ENCODE measurements at places on chromosomes 4 and X. TPM values are rescaled to one million over a fixed set of nuclear protein-coding genes. Genes with fewer than 3 reads are reported as not detected.
A peak's percentile ranks its signal among the peaks of the same experiment; 100 is the strongest.

The SSX2B gene
- total RNA-seq = not detected

The SPON2 gene
- total RNA-seq = 7.0 TPM

The TBC1D14 gene
- total RNA-seq = 26.5 TPM

The TRMT10A gene
- 9.1 TPM for total RNA-seq

The TMSB15C gene
- total RNA-seq = 5.4 TPM

GRCh38 chr4:74397748-74398426 lies 32.9 kb downstream of the EREG start:
- DNase-seq = no peak
- H3K4me3 ChIP-seq = peak overlapping the region; percentile 92
- H3K27ac ChIP-seq = peak overlapping the region; percentile 95

GRCh38 chrX:45601052-45601451 lies 400.4 kb upstream of the DIPK2B start:
- H3K27me3 ChIP-seq = peaks cover 30% of the 10 kb centered on the region
- no peaks in the 10 kb centered on the region for H3K36me3 ChIP-seq
- no peaks in the 10 kb centered on the region for H3K4me1 ChIP-seq
- DNase-seq = no peak

DNA sequence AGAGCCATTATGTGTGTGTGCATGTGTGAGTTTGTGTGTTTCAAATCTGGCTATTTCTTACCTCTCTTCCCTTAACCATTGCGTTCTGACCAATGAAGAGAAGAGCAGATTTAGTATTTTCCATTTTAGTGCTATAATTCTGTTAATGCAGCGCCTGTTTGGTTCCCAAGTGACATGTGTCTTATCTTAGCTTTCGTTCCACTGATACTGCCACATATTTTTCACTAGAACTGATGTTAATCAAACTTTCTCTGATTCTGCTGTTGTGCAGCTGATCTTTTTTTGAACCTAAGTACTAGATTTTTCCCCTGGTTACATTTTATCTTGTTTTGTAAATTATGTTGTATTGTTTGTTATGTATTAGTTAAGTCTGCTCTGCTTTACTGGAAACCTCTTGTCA lies 152.9 kb upstream of the MID1 start:
- no peaks in the 10 kb centered on the region for H3K36me3 ChIP-seq
- no peak overlapping the region for H3K4me3 ChIP-seq
- H3K27ac ChIP-seq = no peak overlapping the region
- H3K4me1 ChIP-seq = no peaks in the 10 kb centered on the region
- peaks cover 11% of the 10 kb centered on the region for H3K27me3 ChIP-seq

DNA sequence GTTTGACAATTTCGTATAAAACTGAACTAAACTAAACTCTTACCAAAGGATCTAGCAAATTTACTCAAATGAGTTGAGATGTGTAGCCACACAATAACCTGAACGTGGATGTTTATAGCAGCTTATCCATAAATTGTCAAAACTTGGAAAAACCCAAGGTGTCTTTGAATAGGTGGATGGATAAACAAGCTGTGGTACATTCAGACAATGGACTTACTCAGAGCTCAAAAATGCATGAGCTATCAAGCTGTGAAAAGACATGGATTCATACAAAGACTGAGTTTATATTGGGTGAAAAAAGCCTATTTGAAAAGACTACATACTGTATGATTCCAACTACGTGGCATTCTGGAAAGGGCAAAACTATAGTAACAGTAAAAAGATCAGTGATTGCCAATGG lies 69.5 kb downstream of the LARP1B start:
- no peak overlapping the region for H3K4me3 ChIP-seq
- DNase-seq = no peak
- no peak overlapping the region for H3K27ac ChIP-seq

DNA sequence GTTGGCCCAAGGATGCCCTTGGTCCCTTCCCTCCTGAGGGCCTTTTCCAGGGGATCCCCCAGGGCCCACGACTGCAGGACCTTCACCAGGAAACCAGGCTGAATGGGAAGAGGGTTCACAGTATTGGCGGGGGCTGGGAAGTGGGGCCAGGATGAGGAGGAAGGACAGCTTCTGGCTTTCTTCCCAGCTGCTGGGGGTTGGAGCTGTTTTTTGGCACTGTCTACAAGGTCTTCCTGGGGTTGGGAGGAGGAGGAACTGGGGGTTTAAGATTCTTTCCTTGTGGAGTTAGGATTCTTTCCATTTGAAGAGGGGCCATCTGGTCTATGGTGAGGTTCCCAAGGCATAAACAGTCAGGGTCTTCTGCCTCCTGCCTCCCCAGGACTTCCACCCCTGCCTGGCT lies 64.8 kb downstream of the KIF4A start:
- no peaks in the 10 kb centered on the region for H3K4me1 ChIP-seq
- no peak overlapping the region for H3K27ac ChIP-seq
- no peak for DNase-seq
- H3K36me3 ChIP-seq = peaks cover 18% of the 10 kb centered on the region
- H3K27me3 ChIP-seq = no peaks in the 10 kb centered on the region

DNA sequence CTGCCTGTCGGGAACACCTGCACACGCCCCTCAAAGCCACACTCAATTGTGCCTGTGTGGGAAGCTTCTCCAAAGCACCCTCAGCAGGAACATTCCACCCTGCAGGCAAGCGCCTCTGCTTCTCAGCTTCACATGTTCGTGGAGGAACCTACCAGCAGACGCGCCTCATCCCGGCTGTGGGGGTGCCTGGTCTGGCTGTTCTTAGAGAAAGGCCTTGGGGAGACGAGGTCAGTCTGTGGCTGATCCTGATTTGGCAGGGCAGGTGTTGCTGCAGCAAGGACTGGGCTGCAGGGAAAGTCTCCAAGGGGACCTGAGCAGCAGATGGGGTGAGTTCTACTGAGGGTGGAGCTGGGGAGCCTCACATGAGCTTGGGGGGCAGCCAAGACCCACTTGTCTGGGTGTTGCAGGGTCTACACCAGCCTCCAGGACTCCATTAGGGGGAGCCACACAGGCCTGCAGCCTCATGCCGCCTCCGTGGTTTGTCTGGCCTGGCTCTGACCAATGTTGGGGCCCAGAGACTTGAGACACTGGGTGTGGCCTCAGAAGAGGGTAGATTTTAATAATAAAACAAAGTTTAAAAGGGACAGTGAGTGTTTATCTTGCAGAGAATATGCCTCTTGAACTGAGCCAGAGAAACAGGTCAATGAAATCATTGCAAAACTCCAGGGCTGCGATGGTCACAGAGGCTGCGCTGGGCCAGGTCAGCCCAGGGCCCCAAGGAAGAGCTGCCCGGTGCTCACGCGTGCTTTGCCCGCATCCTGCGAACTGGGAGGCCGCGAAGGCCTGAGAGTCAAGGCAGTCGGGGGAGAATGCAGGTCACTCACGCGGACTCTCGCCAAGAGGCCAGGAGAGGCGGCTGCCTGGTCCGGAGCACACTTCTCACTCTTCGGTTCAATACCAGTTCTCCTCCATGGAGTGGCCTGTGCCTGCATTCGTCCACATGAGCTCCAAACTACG lies 21.1 kb downstream of the RNF212 start:
- no peak overlapping the region for H3K27ac ChIP-seq
- no peak for DNase-seq
- H3K36me3 ChIP-seq = peaks cover 4% of the 10 kb centered on the region
- H3K4me1 ChIP-seq = no peaks in the 10 kb centered on the region
- H3K27me3 ChIP-seq = no peaks in the 10 kb centered on the region

DNA sequence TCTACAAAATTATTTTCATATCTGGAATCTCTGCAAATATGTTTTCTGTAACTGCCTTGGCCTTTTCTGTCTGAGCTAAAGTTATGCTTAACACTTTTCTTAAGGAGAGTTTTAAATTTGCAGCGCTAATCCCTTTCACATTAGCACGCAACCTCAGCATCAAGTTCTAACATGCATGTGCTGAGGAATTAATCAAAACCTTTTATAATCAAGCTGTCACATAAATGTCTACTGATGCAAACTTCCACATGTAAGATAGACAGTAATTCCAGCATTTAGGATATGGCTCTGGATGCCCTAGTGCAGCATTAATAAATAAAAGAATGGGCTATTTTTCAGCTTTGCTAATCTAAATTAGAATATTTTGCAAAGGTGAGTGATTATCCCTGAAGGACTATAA lies 17.5 kb upstream of the NEIL3 start:
- no peaks in the 10 kb centered on the region for H3K4me1 ChIP-seq
- no peak overlapping the region for H3K4me3 ChIP-seq
- H3K36me3 ChIP-seq = no peaks in the 10 kb centered on the region
- no peaks in the 10 kb centered on the region for H3K27me3 ChIP-seq
- H3K27ac ChIP-seq = no peak overlapping the region

DNA sequence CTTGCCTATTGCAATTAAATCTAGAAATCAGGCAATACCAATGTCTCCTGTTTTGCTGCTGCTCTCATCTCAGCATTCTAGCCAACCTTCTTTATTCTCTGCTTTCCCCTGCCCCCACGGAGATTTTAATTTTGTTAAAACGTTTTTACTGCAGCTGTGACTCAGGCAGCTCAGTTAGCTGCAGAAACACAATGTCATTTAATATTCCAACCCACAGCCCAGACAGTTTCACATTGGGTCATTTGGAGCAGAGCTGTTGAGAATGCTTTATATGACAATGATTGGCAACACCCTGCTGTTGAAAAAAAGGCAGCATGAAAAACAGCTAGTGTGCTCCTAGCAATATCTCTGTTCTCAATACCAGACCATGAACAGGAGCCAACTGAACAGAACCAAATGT lies 12.6 kb upstream of the SLC10A4 start:
- H3K27ac ChIP-seq = no peak overlapping the region
- H3K4me1 ChIP-seq = no peaks in the 10 kb centered on the region
- no peak for DNase-seq
- H3K36me3 ChIP-seq = no peaks in the 10 kb centered on the region
- H3K4me3 ChIP-seq = no peak overlapping the region

Data from activated T-cell treated with anti-CD3 and anti-CD28 coated beads, Interleukin-2, amount 50 U/mL, for 72 hours (primary cell).